ENCODE measurements at places on chromosomes 12 and 14. TPM values are rescaled to one million over a fixed set of nuclear protein-coding genes. Genes with fewer than 3 reads are reported as not detected.
A peak's percentile ranks its signal among the peaks of the same experiment; 100 is the strongest.

DNA sequence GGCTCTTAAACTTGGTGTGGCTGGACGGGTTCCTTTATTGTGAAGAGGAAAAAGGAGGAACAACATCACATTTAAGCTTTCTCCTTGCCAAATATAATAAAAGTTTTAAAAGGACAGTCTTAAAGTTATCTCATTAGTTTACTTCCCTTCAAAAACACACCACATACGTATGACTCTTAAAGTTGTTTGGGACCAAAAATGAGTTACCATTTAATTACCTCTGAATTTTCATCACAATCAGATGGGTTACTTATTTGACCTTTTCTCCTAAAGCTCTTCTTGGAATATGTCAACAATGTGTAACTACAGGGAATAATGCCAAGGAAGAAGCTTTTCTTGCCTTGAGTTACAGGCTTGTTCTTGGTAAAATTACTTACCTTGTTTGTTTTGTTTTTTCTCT lies 16.4 kb downstream of the RAB21 start:
- H3K36me3 ChIP-seq, result peaks cover 29% of the 10 kb centered on the region
- no peak overlapping the region for H3K27ac ChIP-seq
- no peak overlapping the region for H3K4me3 ChIP-seq
- no peak for DNase-seq
- H3K27me3 ChIP-seq, result no peaks in the 10 kb centered on the region

DNA sequence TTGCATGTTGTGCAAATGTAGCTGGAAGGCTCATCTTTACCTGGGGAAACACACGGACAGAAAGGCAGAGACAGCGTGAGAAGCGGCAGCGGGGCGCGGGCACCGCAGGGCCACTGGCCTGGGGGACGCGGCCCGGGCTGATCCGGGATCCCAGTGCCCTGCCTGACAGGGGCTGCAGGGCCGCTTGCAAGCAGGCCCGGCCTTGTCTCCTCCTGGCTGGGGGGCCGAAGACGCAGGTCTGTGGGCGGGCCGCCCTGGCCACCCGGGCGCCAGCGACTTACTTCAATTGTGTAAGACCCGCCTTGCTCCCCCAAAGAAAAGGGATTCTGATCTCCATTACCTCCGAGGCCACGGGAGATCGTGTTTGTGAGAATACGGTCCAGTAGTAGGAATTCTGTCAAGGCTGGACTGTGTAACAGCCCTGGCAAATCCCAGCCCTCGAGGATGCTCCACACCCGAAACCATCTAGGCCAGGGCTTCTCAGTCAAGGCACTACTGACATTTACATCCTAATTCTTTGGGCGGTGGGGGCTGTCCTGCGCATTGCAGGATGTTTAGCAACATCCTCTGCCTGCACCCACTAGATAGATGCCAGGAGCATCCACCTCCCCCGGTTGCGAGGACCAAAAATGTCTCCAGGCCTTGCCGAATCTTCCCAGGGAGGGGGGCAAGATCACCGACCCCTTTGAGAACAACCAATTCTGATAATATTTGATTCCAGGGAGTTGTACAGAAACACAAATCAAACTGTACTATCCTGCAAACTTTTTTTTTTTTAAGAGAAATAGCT lies 95.6 kb downstream of the BCL11B start:
- DNase-seq, result no peak
- no peak overlapping the region for H3K4me3 ChIP-seq
- H3K4me1 ChIP-seq, result peaks cover 19% of the 10 kb centered on the region
- peaks cover 63% of the 10 kb centered on the region for H3K36me3 ChIP-seq
- no peak overlapping the region for H3K27ac ChIP-seq
- H3K27me3 ChIP-seq, result no peaks in the 10 kb centered on the region

The DDHD1 gene
- 21.9 TPM for total RNA-seq

DNA sequence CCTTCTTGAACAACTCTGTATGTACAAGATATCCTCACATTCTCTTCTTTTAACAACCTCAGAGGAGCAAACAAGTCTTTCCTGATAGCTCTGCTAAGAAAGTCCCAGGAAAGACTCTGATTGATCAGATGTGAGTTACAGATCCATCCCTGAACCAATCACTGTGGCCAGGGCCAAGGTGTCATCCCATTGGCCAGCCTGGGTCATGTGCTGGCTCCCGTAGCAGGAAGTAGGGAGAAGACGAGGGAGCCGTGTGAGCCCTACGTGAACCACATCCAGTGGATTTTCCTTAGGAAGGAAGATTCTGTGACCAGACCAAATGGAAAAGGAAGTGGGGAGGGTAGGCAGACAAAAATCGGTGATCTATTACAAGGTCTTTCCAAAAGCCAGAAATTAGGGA lies 5.6 kb downstream of the P2RX7 start:
- DNase-seq, result no peak
- H3K27me3 ChIP-seq, result no peaks in the 10 kb centered on the region
- no peak overlapping the region for H3K27ac ChIP-seq
- no peak overlapping the region for H3K4me3 ChIP-seq
- H3K36me3 ChIP-seq, result no peaks in the 10 kb centered on the region

DNA sequence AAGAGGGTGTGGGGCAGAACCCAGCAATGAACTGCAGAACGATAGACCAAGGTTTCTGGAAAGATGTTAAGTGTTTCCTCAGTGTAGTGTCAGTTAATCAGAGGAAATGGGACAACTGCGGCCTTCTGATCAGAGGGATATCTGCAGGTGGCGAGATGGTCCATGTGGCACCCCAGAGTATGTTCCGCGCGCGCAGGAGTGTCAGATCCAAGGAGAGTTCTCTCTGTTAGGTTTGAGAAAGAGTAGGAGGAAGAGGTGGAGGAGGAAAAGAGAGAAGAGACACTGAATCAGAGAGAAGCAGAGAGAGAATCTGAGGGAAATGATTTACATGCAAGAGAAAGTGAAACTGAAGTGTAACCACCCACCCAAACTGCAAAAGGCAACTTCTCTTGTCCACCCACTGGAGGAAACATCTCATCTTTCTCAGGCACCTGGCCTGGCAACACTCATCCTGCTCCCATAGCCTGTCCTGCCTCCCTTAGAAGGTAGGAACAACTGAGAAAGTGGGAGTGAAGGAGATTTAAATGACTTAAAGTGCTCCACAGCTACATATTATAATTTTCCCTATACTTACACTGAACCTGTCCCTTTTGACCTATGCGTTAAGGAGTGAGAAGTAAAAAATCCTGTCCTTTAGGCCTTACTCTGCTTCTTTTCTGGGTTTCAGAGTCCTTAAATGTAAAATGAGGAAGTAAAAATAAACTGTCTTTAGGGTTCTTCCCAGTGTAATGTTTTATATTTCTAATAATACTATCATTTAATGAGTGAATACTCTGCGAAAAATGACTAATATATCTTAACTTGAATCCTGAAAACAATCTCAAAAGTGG lies 6.8 kb upstream of the TESPA1 start:
- no peak for DNase-seq
- no peaks in the 10 kb centered on the region for H3K27me3 ChIP-seq
- no peaks in the 10 kb centered on the region for H3K4me1 ChIP-seq
- H3K4me3 ChIP-seq, result no peak overlapping the region

The PROX2 gene
- total RNA-seq, result not detected

- peaks cover 8% of the 10 kb centered on the region for H3K4me1 ChIP-seq
- peak within 1 kb of the TSS; percentile 60 for H3K4me3 ChIP-seq
- peak; percentile 83 for DNase-seq
These were observed at the start of gene CNTN1 for GRCh38 chr12:40691913-40692764. CNTN1 (plus strand) TSS chr12:40692439.

The SAMD15 gene
- total RNA-seq, result 2.4 TPM

Measured in A673 (cell line).